Activated naive CD4-positive, alpha-beta T cell treated with Interleukin-2 at 50 U/mL for 16 hours (primary cell): ENCODE measurements at places on chromosomes 16 and 17.

GRCh38 chr16:3295783-3296182 is 9.4 kb downstream of the TIGD7 start:
- DNase-seq = no peak

- DNase-seq = no peak
Measured at GRCh38 chr16:87264634-87265033, 52.6 kb downstream of the C16orf95 start.

GRCh38 chr16:80704751-80705505 is 99.5 kb downstream of the CDYL2 start:
- no peak for DNase-seq

DNA sequence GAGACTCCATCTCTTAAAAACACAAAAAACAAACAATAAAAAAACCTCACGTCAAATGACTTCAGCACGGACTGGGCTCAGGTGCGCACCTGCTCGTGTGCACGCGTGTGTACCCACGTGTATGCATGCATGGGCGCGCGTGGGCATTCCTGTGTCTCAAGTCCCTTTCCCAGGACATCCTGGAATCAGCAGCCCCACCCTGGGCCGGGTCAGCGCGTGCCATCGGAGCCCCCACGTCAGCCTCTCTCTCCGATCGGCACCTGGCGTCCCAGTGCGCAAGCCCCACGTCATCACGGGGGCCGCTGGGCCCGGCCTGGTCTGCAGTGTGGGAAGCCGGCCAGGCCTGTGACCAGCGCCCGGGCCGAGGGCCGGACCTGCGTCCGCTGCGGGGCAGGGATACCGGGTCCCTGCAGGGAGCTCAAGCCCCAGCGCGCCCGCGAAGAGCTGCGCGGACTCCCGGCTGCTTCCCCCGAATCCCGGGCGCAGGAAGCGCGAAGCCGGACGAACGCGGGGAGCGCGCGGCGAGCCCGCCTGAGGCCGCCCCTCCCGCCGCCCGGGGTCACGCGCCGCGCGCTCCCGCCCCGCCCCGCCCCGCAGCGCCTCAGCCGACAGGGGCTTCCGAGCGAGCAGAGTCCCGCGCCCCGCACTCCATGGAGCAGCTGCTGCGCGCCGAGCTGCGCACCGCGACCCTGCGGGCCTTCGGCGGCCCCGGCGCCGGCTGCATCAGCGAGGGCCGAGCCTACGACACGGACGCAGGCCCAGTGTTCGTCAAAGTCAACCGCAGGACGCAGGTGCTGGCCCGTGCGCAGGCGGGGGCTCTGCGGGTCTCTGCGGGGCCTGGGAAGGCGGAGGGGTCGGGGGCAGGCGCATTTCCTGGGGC is at the start of gene FN3K:
Gene FN3K (plus strand): TSS at position 629 of the 880 bp plus-strand sequence. CDS start 22 bp downstream, at position 651.
- DNase-seq = peak; percentile 19

DNA sequence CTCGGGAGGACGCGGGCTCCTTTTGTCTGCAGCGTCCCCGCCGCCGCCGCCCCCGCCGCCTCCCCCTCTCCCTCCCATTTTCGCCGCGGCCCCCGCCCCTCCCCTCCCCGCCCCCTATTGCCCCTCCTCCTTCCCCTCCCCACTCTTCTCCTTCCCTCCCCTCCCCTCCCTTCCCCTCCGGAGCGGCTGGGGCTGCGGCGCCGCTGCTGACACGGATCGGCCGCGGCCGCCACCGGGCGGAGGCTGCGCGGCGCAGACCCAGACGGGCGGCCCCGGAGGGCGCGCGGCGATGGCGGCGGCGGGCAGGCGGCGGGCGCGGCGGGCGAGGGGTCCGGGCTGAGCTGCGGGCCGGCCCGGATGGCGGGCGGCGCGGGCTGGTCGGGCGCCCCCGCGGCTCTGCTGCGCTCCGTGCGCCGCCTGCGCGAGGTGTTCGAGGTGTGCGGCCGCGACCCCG is at the start of gene RAB11FIP4:
Gene RAB11FIP4 (plus strand): TSS at position 180 of the 454 bp plus-strand sequence. CDS start 178 bp downstream, at position 358.
- no peak for DNase-seq

GRCh38 chr17:22459953-22460350 is 767.6 kb downstream of the KCNJ18 start:
- DNase-seq = no peak

GRCh38 chr16:22138482-22138881 is 23.8 kb upstream of the SDR42E2 start:
- no peak for DNase-seq

DNA sequence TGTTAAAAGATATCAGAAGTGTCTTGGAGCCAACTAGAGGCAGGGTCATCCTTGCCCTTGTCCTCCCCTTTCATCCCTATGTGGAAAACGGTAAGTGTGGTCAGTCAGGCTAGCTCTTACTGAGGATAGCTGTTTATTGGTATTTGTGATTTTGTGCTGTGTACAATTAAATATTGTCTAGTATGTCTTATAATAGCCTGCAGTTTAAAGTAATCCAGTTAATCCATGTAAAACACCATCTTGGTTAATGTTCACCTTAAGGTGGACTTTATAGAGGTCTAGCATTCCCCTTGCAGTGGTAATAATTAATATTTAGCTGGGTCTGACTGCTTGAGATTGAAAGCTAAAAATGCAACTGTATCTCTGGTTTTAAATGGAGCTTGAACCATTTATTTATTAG is 25.6 kb downstream of the METTL9 start:
- DNase-seq = no peak

- DNase-seq = no peak
Measured at GRCh38 chr16:26909623-26910022, 157.1 kb upstream of the C16orf82 start.

- DNase-seq = no peak
Measured at GRCh38 chr17:44558334-44558709, 1.0 kb downstream of the FZD2 start.

- DNase-seq = no peak
Measured at GRCh38 chr17:16977932-16978331, 6.0 kb upstream of the TNFRSF13B start.

DNA sequence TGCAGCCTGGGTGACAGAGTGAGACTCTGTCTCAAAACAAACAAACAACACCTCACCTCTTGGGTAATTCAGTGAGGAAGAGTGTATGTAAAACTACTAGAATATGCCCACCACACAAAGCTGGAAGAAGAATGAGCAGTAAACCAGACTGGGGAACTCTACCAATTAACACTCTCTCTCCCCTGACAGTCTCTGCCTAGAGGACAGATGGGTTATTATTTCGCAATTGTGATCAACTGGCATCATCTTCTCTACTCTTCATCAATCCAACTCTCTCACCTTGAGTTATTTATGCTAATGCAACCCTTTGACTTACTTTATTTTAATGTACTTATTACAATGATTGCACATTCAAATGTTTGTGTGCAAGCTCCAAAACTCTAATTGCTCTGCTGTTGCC is 205.6 kb downstream of the XYLT1 start:
- DNase-seq = no peak

GRCh38 chr17:69928611-69929010 is 146.4 kb upstream of the KCNJ16 start:
- no peak for DNase-seq
